ENCODE measurements at places on chromosomes 1 and 21. TPM values are rescaled to one million over a fixed set of nuclear protein-coding genes. Genes with fewer than 3 reads are reported as not detected.
A peak's percentile ranks its signal among the peaks of the same experiment; 100 is the strongest.

DNA sequence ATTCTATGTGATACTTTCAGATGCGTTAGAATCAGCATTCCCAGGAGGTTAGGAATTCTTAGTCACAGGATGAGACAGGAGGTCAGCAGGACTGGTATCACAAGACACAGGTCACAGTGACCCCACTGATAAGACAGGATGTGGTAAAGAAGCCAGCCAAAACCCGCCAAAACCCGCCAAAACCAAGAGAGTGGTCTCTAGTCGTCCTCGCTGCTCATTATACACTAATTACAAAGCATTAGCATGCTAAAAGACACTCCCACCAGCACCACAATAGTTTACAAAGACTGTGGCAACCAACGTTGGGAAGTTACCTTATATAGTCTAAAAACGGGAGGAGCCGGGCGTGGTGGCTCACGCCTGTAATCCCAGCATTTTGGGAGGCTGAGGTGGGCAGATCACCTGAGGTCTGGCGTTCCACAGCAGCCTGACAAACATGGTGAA lies 13.9 kb upstream of the ACTA1 start:
- H3K36me3 ChIP-seq, result no peaks in the 10 kb centered on the region
- H3K27me3 ChIP-seq, result no peaks in the 10 kb centered on the region
- no peak overlapping the region for H3K27ac ChIP-seq
- DNase-seq, result no peak

- H3K27me3 ChIP-seq, result no peaks in the 10 kb centered on the region
- H3K36me3 ChIP-seq, result no peaks in the 10 kb centered on the region
- H3K27ac ChIP-seq, result no peak overlapping the region
- no peak for DNase-seq
- H3K4me1 ChIP-seq, result peaks cover 18% of the 10 kb centered on the region
These were observed 161.8 kb downstream of the NFIA start for GRCh38 chr1:61244114-61244513.

DNA sequence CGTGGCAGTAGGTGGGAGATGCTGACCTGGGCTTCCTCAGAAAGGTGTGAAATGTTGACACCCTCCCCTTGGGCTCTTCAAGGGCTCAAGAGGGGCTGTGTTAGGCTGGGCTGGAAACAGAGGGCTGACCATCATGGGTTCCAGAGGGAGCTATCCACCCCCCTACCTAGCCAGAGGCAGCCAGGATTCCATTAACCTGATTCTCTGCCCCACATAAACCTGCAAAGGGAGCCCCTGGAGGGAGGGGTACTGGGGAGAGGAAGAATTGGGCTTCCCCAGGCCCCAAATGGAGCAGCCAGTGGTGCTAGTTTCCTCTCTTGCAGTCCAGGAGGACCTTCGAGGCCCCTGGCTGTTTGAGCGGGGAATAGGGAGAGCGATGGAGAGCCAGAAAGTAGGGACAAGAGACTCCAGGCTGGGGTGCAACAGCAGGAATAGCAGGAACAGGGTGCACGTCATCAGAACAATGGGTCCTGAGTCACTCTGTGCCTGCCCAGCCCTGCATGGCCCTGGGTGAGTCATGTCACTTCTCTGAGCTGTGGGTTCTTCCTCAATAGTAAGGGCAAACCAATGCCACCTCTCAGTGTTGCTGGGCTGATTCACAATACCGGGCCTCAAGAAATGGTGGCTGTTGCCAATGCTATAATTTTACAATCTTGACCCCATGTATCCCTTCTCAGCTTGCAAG lies 121.2 kb downstream of the EPHB2 start:
- DNase-seq, result peak; percentile 89
- H3K27me3 ChIP-seq, result no peaks in the 10 kb centered on the region
- H3K4me3 ChIP-seq, result no peak overlapping the region
- peak overlapping the region; percentile 78 for H3K27ac ChIP-seq
- no peaks in the 10 kb centered on the region for H3K36me3 ChIP-seq

GRCh38 chr1:44681905-44682882 lies 7.7 kb downstream of the ARMH1 start:
- H3K27ac ChIP-seq, result no peak overlapping the region
- DNase-seq, result no peak
- no peak overlapping the region for H3K4me3 ChIP-seq
- no peaks in the 10 kb centered on the region for H3K36me3 ChIP-seq
- peaks cover 4% of the 10 kb centered on the region for H3K4me1 ChIP-seq

GRCh38 chr1:216822480-216822879 lies 99.3 kb upstream of the ESRRG start:
- no peak overlapping the region for H3K4me3 ChIP-seq
- H3K4me1 ChIP-seq, result no peaks in the 10 kb centered on the region
- H3K27ac ChIP-seq, result no peak overlapping the region
- H3K36me3 ChIP-seq, result no peaks in the 10 kb centered on the region
- no peaks in the 10 kb centered on the region for H3K27me3 ChIP-seq

DNA sequence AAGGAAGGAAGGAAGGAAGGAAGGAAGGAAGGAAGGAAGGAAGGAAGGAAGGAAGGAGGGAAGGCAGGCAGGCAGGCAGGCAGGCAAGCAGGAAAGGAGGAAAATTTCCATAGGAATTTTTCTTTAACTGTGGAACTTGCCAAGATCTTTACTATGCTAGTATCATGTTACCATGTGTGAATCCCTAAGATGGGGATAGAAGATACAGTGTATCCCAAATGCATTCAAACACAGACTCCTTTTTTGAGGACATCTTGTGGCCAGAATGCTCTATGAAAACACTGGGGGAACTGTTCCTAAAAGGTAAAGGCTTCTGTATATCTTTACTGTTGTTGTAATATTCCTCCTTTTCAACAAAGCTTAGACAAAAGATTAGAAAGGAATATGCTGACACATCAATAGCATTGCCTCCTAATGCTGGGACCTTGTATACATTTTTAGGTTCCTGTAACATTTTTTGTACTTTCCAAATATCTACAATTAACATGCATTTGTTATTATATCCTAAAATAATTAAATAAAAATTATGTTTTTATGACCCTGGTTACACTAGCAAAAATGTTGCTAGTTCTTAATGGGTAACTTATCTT lies 20.6 kb downstream of the CCDC190 start:
- H3K27ac ChIP-seq, result no peak overlapping the region
- H3K27me3 ChIP-seq, result no peaks in the 10 kb centered on the region
- H3K36me3 ChIP-seq, result no peaks in the 10 kb centered on the region
- no peak overlapping the region for H3K4me3 ChIP-seq

DNA sequence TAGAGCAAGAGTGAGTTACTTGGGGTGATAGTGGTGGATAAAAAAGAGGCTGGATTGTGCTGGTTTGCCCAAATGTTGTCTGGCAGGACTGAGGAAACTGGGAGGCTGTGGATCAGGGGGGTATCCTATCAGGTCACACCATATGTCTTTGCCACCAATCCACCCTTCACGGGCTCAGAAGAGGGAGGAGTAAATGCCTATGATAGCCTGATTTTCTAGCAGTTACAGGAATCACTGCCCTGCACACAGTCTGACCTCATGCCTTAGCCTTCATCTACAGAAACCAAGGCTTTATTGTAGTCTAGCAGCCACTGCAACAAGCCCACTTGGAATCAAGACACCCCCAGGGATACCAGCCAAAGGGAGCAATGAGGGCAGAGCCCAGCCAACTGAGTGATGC lies 51.8 kb downstream of the ATP1A1 start:
- no peaks in the 10 kb centered on the region for H3K36me3 ChIP-seq
- DNase-seq, result no peak
- no peaks in the 10 kb centered on the region for H3K4me1 ChIP-seq
- no peak overlapping the region for H3K27ac ChIP-seq
- no peaks in the 10 kb centered on the region for H3K27me3 ChIP-seq

DNA sequence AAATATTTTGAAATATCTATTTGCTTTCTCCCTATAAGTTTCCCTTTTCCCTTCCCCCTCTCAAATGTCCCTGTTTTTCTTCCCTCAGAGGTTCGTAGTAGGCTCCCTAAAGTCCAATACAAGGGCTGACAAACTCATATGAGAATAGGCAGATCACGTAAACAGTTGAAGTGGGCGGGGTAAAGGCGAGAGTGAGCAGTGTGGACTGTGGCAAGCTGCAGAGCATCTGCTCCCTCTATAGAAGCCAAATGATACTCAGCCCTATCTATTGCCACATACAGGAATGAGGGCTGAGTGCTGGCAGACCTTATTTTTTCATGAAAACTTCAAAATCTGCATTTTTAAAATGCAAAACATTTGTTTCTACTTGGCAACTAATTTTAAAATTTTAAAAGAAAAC lies 26.3 kb downstream of the PRDX6 start:
- DNase-seq, result no peak
- no peaks in the 10 kb centered on the region for H3K36me3 ChIP-seq
- H3K27me3 ChIP-seq, result no peaks in the 10 kb centered on the region

DNA sequence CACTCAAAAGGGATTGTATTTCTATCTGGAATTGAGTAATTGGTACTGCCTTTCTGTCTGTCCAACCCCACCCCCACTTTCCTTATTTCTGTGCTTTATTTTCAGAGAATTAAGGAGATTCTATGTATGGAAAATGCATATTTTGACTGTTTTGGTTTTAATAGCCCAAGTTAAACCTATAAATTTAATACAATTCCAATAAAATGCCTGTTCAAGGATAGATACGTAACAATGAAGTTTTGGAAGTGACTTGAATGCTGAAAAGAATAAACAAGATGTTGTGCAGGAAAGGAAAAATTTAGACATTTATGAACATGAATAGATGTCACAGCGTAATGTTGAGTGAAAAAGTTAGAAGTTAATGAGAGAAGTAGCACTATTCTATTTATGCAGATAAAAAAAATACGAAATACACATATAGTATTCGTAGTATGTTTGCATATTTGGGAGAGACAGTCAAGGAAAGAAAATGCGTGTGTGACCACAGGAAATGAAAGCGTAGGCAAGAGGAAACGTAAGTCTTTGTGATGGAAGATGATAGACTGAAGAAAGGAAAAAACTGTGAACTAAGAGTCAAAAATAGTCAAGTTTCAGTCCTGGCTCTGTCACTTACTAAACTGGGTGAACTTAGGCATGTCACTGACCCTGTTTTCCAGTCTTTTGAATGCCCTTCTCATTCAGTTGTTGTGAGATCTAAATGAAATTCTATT lies 62.1 kb downstream of the MEF2D start:
- no peak overlapping the region for H3K4me3 ChIP-seq
- no peaks in the 10 kb centered on the region for H3K36me3 ChIP-seq
- peaks cover 92% of the 10 kb centered on the region for H3K27me3 ChIP-seq

DNA sequence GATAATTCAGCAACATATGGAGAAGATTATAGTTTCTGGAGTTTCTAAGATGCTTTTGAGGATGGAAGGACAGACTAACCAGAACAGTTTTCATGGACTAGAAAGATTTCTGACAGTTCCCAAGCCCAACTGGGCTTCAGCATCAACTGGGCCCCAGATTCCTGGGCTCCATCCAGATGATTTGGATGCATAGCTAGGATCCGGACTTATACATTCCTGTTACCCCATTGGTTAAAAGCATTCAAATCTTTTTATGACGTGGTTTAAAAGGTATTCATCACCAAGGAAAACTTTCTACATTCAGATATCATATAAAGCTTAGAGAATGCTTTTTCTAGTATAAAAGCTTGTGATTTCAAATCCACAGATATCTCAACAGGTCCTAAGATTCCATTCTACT lies 29.7 kb downstream of the TSHB start:
- no peaks in the 10 kb centered on the region for H3K27me3 ChIP-seq
- no peaks in the 10 kb centered on the region for H3K4me1 ChIP-seq
- no peaks in the 10 kb centered on the region for H3K36me3 ChIP-seq
- no peak overlapping the region for H3K4me3 ChIP-seq

The CD5L gene
- not detected for total RNA-seq

The SPOCD1 gene
- total RNA-seq, result 0.60 TPM

The CSF1 gene
- 131 TPM for total RNA-seq

The DCST1 gene
- total RNA-seq, result not detected
